Astrocyte (in vitro differentiated cells and primary cell): ENCODE measurements at places on chromosomes 4 and X.
A peak's percentile ranks its signal among the peaks of the same experiment; 100 is the strongest.

GRCh38 chr4:66000510-66001117 lies 330.3 kb upstream of the EPHA5 start:
- peak; percentile 61 for DNase-seq

GRCh38 chr4:81052119-81053068 lies 21.9 kb downstream of the BMP3 start:
- peak; percentile 19 for DNase-seq

DNA sequence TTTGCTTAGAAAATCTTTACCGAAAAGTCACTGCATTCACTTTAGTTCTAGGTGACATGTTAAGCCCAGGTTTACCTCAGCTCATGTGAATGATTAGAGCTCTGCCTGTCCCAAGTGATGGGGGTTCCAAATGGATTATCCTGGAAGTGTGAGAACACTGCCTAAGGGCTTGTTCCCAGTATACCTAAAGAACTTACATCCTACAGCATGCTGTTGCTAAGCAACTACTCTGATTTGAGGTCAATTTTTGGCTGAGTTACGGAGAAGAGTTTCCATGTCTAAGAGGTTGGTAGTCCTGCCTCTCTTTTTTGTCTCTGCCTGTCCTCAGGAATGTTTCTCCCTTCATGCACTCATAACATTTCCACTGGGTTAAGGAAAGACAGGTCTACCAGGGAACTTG lies 67.6 kb upstream of the UGT2B15 start:
- no peak for DNase-seq

DNA sequence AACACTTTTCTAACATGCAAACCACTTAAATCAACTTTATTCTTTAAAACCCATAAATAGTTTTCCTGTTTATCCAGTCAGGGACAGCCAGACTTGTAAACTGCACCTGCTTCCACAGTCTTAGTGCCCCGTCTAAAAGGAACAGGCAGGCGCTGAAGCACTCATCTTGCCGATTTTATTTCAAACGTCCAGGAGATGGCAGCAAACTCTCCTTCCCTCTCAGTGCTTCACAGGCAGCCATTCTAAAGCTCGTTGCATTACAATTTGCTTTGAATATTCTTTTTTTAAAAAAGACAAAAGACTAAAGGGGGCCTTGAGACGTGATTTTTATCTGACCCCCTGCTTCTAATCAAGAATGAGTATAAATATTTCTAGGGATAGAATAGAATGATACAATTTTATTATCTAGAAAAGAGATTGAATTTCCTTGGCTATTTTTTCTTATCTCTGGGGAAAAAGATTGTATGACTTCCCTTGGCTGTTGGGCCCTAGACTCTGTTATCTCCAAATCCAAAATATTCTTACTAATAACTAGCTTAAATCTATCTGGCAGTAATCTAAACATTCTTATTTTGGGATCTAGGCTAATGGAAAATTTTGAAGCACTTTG lies 93.6 kb upstream of the MYOZ2 start:
- peak; percentile 49 for DNase-seq

DNA sequence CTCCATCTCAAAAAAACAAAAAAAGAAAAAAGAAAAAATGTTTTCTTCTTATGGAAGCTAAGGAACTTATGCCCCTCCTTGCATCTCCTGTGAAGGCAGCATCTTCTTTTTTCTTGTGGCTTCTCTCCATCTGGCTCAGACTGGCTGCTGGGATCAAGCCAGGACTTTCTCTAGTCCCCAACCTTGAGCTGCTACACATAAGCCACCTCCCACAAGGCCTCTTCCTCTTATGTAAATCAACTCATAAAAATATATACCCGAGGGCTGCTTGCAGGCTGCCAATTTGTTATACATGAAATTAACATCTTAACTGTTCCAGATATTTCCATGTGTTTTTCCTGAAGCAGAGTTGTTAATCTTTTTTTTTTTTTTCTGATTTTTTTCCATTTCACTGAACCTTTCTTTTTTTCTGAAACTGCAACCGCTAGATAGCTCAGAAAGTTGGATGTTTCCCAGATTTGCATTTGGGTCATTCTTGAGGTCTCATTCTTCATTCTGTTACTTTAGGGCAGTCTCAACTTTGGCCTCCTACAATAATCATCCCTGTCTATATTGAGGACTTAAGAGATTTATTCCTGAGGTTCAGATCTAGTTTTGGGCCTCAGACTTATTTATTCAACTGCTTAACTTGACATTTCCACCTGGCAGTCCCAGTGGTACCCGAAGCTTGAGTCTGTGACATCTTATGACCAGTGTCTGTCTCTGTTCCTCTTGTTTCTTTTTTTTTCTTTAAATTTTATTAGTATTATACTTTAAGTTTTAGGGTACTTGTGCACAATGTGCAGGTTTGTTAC lies 10.3 kb downstream of the SNX25 start:
- peak; percentile 77 for DNase-seq

DNA sequence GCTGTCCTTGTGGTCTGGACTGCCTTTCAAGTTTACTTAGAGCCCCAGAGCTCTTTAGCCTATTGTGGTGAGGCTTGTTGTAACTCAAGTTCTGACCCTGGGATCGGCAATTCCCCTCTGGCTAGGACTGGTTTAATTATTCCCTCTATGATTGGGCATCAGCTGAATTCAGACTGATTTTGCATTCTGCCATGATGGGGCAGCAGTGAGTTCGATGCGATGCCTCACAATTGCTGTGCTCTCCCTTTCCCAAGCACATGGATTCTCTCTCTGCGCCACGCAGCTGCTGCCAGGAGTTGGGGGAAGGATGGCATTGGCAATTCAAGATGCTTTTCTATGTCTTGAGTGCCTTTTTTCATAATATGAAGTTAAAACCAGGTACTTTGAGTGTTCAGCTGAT lies 327.8 kb upstream of the CXorf51B start:
- no peak for DNase-seq

- DNase-seq = no peak
Observed at GRCh38 chrX:119174900-119175299, 47.3 kb upstream of the KIAA1210 start.

GRCh38 chr4:153232768-153233167 lies 28.5 kb downstream of the TRIM2 start:
- DNase-seq = no peak

DNA sequence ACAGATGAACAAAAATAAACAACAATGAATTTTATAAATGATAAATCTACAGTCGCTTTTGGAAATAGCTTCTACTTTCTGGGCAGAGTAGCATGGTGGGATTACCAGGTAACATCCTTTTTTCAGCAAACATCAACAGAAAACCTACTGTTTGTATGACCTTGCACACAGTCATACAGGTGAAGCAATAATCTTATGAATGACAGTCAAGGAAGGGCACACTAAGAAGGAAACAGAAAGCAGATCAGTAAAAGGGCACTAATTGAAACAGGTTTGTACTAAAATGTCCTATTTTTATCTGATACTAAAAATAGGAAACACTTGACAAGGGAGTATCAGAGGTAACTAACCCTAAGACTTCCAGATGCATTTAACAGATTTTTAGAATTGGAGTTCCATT lies 108.9 kb downstream of the DLG3 start:
- DNase-seq = no peak

DNA sequence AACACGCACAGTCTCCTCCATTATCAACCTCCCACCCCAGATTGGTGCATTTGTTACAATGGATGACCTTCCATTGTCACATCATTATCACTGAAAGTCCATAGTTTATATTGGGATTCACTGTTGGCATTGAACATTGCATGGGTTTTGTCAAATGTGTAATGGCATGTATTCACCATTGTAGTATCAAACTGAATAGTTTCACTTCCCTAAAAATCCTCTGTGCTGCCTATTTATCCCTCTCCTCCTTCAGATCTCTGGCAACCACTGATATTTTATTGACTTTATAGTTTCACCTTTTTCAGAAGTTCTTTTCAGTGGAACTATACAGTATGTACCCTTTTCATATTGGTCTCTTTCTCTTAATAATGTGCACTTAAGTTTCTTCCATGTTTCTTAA lies 1565.4 kb downstream of the PCDH18 start:
- no peak for DNase-seq

DNA sequence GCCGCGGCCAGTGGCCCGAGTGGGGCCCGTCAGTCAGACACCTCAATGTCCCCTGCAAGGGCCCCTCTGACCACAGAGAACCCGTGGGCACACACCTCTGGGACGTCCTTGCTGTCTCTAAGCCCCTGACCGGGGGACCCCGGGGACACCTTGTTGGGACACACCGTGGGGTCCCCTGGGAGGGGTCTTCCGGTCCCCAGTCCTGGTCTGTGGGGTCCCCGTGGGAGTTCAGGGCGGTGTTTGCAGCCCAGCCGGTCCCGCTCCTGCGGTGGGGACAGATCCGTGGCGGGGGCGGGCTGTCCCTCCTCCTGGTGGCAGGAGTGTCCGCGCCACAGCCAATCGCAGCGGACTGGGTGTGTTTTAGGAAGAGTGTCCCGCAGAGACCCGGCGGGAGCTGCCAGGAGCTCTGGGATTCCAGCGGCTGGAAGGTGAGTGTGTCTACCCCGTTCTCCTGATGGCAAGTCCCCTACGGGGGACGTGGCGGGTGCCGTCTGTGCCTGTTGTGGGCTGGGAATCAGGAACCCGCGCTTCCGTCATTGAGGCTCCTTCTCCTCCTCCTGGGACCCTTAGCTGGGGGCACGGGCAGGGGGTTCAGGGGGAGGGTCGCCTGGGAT lies 5.1 kb upstream of the PLCXD1 start:
- DNase-seq = peak; percentile 22

- DNase-seq = no peak
Observed at GRCh38 chr4:150207871-150208270, 129.6 kb downstream of the DCLK2 start.

- no peak for DNase-seq
Observed at GRCh38 chrX:94633237-94633636, 959.2 kb downstream of the FAM133A start.

GRCh38 chr4:152072001-152072485 lies 311.2 kb upstream of the GATB start:
- no peak for DNase-seq

DNA sequence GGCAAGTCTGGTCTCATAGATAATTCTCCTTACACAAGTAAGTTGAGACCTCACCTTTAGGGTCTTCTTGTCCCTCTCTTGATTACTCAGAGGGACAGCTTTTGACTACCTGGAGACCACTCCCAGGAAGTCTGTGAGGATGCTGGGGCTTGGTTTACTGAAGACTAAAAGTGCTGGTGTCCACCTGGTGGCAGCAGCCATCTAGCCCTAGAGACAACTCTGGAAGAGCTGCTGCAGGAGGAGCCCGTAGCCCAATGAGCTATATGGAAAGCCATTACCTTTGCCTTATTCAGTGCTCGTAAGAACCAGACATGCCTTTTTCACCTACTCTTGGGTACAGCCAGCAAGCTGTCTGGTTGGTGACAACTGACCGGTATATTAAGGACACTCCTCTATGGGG lies 7.3 kb downstream of the FGFBP2 start:
- no peak for DNase-seq

- DNase-seq = peak; percentile 97
Observed at GRCh38 chr4:108360754-108361445, 192.2 kb upstream of the LEF1 start.

- no peak for DNase-seq
Observed at GRCh38 chrX:96361844-96362243, 322.8 kb upstream of the DIAPH2 start.
